ENCODE measurements at places on chromosomes 6 and 20.
A peak's percentile ranks its signal among the peaks of the same experiment; 100 is the strongest.

DNA sequence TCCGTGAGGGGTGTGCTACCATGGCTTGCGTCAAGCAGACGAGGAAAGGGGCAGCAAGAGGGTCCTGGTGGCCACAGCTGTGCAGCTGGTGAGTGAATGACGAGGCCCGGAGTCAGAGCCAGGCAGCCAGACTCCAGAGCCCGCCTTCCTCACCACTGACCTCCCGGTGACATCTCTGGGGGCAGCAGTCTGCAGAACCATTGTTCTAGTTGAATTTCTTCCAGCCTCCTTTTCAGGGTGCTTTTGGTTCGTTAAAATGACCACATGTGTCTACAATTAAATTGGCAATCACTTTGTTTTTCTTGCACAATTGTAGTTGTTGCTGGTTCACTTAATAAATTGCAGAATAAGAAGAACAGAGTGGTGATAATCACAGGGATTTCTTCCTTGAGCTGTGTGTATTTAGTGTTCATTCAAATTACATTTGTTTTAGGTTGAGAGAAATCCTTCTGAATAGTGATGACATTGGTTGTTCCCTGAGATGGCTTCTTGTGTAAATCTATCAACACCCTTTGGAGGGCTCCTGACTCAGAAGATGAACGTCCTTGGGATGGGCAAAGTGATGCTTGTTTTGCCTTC is 96.4 kb downstream of the TULP4 start:
- DNase-seq: no peak

- no peak for DNase-seq
Observed at GRCh38 chr6:155008625-155009024, 13.5 kb downstream of the TIAM2 start.

GRCh38 chr20:33659341-33660034 is 2.6 kb upstream of the C20orf144 start:
- DNase-seq: no peak

GRCh38 chr20:43752051-43752360 is 25.2 kb upstream of the GTSF1L start:
- DNase-seq: no peak

DNA sequence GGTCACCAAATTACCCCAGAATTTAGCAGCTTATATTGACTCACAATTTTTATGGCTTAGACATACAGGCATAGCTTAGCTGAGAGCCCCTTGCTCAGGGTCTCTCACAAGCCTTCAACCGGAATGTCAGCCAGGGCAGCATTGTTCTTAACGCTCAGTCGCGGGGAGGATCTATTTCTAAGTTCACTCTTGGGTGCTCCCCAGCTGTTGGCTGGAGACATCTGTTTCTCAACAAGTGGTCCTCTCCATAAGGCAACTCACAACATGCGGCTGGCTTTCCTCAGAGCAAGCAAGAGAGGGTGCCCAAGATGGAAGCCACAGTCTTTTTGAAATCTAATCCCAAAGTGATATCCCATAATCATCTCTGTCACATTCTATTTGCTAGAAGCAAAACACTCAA is 46.6 kb downstream of the SLX4IP start:
- DNase-seq: no peak

DNA sequence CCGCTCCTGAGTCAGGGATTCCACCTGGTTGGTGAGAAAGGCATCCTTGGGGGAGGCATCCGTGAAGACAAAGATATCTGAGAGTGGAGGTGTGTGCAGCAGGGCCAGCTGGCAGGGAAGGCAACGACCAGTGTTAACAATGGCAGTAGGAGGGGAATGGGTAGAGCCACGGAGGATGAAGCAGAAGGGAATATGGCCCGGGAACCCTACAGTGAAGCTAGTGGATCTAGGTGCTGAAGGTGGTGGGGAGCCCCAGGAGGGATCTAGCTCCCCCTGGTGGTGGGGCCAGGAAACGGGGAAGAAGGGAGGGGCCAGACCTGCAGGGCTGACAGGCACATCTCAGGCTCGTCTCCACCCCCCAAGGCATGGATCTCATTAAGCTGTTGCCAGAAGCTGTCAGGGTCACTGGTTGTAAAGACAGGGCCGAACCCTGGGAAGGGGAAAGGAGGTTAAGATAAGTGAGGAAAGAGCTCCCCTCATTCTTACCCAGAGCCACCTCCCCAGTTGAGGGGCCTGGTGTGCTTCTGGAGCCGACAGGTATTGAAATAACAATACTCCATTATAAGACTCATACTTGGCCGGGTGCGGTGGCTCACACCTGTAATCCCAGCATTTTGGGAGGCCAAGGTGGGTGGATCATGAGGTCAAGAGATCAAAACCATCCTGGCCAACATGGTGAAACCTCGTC is 7.3 kb downstream of the VWA7 start:
- DNase-seq: peak; percentile 84

DNA sequence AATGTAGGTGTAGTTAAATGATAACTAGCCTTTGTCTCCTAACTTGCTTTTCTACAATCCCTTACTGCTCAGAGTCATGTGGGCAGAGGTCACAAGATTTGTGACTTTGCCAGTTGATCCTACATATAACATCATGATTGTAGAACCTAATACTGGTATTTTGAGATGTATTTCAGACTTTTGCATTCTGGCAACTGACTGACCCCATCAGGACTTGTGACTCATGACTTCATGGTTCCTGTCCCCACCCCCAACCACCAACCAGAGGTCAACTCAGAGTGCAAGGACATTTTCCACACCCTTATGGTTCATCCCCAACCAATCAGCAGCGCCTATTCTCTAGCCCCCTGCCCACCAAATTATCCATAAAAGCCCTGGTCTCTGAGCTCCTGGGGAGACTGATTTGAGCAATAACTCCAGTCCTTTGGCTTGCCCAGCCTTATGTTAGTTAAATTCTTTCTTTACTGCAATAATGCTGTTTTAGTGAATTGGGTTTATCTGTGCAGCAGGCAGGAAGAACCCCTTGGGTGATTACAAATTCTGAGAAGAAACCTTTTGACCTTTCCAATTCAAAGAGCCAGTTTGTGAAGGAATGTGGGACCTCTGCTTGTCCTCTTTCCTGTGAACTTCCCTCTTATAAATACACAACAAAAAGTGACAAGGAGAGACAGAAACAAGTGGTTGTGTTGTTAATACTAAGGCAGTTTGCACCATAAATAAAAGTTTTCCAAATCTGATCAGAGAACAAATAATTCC is 588.7 kb downstream of the UTRN start:
- DNase-seq: no peak

Data from stimulated activated CD4-positive, alpha-beta T cell treated with anti-CD3 and anti-CD28 coated beads, Interleukin-4, amount 100 ng/mL, for 24 hours (primary cell).